CD8-positive, alpha-beta memory T cell (primary cell): ENCODE measurements at places on chromosomes 1 and 21. TPM values are rescaled to one million over a fixed set of nuclear protein-coding genes. Genes with fewer than 3 reads are reported as not detected.
A peak's percentile ranks its signal among the peaks of the same experiment; 100 is the strongest.

- no peak for DNase-seq
- H3K4me3 ChIP-seq, result no peak overlapping the region
- H3K4me1 ChIP-seq, result no peaks in the 10 kb centered on the region
- no peaks in the 10 kb centered on the region for H3K36me3 ChIP-seq
Observed at GRCh38 chr21:41630917-41631316, 123.0 kb upstream of the TMPRSS2 start.

DNA sequence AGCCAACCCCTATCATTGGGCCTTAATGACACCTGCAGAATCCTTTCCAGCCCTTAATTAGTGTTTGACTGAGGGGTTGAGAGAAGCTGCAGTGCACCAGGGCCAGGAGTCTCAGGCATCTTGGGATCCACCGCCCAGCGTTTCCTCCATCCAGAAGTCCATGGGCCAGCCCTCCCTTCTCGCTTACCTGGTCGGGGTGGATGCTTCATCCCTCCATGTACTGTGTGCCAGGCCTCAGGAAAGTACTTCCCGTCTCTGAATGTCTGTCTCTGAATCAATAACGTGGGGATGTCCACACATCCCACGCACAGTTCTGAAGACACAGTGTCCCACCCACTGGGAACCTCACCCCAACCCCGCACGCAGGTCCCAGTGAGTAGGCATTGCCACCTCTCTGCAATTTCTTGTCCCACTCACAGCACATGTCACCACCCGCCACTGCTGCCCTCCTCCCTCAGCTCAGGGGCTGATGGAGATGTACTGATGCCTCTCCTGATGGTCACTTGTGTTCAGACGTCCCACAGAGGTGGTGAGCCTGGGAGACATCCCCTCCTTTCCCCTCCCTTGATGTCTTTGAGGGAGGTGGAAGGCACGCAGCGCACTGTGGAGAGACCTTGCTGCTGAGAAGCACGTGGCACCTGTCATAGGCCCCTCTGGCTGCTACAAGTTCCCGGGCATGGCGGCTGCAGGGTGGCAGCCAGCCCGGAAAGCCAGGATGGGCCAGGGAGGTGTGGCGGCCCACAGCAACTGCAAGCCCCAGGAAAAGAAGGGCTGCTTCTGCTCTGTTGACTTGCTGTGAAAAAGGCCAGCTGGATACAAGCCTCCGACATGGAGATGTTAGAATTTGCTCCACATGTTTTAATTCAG lies 29.4 kb upstream of the PRSS38 start:
- H3K4me1 ChIP-seq, result peaks cover 16% of the 10 kb centered on the region
- no peak overlapping the region for H3K4me3 ChIP-seq
- no peaks in the 10 kb centered on the region for H3K36me3 ChIP-seq
- H3K27ac ChIP-seq, result no peak overlapping the region
- no peak for DNase-seq

FCGR3A gene
- 1.1 TPM for total RNA-seq

RGS1 gene
- total RNA-seq, result 56.8 TPM

GCSAML gene
- total RNA-seq, result 0.11 TPM

GRCh38 chr1:169511316-169512005 lies 25.7 kb upstream of the SLC19A2 start:
- no peak overlapping the region for H3K4me3 ChIP-seq
- H3K27ac ChIP-seq, result no peak overlapping the region
- no peak for DNase-seq
- no peaks in the 10 kb centered on the region for H3K36me3 ChIP-seq
- no peaks in the 10 kb centered on the region for H3K27me3 ChIP-seq

MTX1 gene
- total RNA-seq, result 67.6 TPM

DNA sequence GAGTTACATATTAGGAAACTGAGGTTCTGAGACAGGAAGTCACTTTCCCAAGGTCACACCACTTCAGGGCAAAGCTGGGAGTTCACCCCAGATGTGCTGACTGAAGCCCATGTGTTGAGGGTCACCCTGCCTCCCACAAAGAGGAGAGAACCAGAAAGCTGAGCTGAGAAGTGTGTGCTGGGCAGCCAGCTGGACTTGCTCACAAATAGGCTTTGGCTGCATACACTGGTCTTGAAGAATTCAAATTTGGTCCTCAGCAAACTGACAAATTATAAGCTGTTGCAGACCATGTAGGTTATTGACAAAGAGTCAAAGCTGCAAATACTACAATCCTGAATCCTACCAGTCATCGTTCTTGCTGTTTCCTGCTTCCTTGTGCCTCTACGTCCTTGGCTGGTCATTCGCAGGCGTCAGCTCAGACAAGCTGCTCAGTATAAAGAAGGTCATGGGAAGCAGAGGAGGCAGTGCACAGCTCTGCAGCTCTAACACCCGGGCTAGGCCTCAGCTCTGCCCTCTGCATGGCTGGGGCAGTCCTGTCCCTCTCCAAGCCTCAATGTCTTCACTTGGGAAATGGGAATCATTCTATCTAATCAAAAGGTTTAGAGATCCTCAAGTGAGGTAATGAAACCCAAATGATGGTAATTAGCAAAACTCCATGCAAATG lies 40.0 kb downstream of the CDCP2 start:
- DNase-seq, result no peak
- H3K4me3 ChIP-seq, result no peak overlapping the region
- H3K27me3 ChIP-seq, result no peaks in the 10 kb centered on the region
- H3K27ac ChIP-seq, result no peak overlapping the region
- H3K36me3 ChIP-seq, result no peaks in the 10 kb centered on the region

GRCh38 chr1:59077466-59078069 lies 219.3 kb upstream of the FGGY start:
- H3K4me3 ChIP-seq, result no peak overlapping the region
- H3K36me3 ChIP-seq, result no peaks in the 10 kb centered on the region
- H3K27me3 ChIP-seq, result no peaks in the 10 kb centered on the region

DNA sequence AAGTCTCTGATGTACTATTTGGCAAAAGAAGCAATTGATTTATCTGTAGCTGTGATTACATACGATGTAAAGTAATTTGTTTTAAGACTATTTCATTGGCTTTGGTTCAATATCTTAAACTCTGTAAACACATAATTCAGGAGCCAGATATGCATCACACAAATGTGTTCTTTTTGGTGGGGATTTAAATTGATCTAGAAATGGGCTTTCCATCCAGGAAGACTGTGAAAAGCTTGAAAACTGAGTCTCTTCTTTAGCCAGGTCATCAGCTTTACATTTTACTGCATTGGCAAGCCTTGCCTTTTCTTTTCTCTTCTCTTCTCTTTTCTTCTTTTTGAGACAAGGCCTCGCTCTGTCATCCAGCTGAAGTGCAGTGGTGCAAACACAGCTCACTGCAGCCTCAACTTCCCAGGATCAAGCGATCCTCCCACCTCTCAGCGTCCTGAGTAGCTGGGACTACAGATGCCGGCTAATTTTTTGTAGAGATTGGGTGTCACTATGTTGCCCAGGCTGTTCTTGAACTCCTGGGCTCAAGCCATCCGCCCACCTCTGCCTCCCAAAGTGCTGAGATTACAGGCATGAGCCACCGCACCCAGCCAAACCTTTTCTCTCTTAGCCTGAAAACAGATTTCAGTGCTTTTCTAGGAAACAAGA lies 1.4 kb downstream of the RCAN3 start:
- no peaks in the 10 kb centered on the region for H3K27me3 ChIP-seq
- peak overlapping the region; percentile 66 for H3K27ac ChIP-seq
- H3K4me3 ChIP-seq, result peak overlapping the region; percentile 93
- H3K4me1 ChIP-seq, result peaks cover 54% of the 10 kb centered on the region

- DNase-seq, result no peak
- H3K4me1 ChIP-seq, result peaks cover 28% of the 10 kb centered on the region
- H3K36me3 ChIP-seq, result no peaks in the 10 kb centered on the region
- H3K27ac ChIP-seq, result no peak overlapping the region
- H3K4me3 ChIP-seq, result no peak overlapping the region
Observed at GRCh38 chr1:168553680-168554553, 10.1 kb upstream of the XCL2 start.

- no peak overlapping the region for H3K4me3 ChIP-seq
- no peaks in the 10 kb centered on the region for H3K36me3 ChIP-seq
- H3K27me3 ChIP-seq, result no peaks in the 10 kb centered on the region
- H3K4me1 ChIP-seq, result no peaks in the 10 kb centered on the region
- H3K27ac ChIP-seq, result no peak overlapping the region
- DNase-seq, result no peak
Observed at GRCh38 chr1:226132728-226133503, 53.6 kb downstream of the ACBD3 start.

SYCP1 gene
- not detected for total RNA-seq

OR2T27 gene
- not detected for total RNA-seq

- peaks cover 12% of the 10 kb centered on the region for H3K36me3 ChIP-seq
- H3K4me3 ChIP-seq, result no peak overlapping the region
- no peak for DNase-seq
- no peaks in the 10 kb centered on the region for H3K27me3 ChIP-seq
Observed at GRCh38 chr1:147270721-147271120, 28.2 kb downstream of the CHD1L start.

- H3K4me1 ChIP-seq, result no peaks in the 10 kb centered on the region
- H3K4me3 ChIP-seq, result no peak overlapping the region
- H3K27me3 ChIP-seq, result no peaks in the 10 kb centered on the region
- no peaks in the 10 kb centered on the region for H3K36me3 ChIP-seq
Observed at GRCh38 chr21:38448671-38449385, 49.4 kb downstream of the ERG start.

KCNT2 gene
- not detected for total RNA-seq

CR2 gene
- 1.6 TPM for total RNA-seq

ANGPTL3 gene
- total RNA-seq, result not detected

LIPI gene
- not detected for total RNA-seq

SERTAD4 gene
- not detected for total RNA-seq

GRCh38 chr21:42835611-42836401 lies 43.5 kb downstream of the WDR4 start:
- H3K27me3 ChIP-seq, result no peaks in the 10 kb centered on the region
- no peak overlapping the region for H3K4me3 ChIP-seq
- H3K36me3 ChIP-seq, result peaks cover 8% of the 10 kb centered on the region
- DNase-seq, result no peak

GRCh38 chr1:27398405-27399149 lies 6.2 kb downstream of the GPR3 start:
- peaks cover 22% of the 10 kb centered on the region for H3K4me1 ChIP-seq
- no peaks in the 10 kb centered on the region for H3K27me3 ChIP-seq
- H3K27ac ChIP-seq, result no peak overlapping the region
- H3K36me3 ChIP-seq, result no peaks in the 10 kb centered on the region
- no peak overlapping the region for H3K4me3 ChIP-seq
- no peak for DNase-seq

DNA sequence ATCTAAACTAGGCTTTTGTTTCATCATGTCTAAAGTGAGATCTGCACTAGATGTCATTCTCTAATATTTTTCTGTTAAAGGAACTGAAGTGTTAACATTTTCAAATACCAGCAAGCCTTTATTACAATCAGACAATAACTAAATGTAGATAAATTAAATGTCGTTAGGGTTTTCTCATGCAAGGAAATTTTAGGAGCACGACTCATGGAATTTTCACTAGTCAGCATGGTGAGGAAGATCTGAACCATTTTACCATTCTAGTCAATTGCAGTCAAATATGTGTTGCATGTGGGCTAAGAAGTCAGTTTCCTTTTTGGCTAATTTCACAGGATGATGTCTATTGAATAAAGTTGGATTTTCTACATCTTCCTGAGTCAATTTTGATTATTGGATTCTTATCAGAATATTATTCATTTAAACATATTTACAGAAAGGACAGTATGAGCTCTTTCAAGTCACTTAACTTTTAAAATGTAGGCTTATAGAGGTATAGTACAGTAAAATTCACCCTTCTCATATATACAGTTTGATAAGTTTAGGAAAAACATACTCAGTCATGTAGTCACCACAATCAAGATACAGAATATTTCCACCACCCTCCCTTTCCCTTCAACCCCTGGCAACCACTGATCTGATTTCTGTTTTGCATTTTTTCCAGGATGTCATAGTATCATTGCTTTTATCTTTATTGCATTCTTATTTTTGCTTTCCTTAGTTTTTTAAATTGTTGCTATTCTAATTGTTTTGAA lies 9.2 kb downstream of the GCSAML start:
- H3K4me1 ChIP-seq, result no peaks in the 10 kb centered on the region
- no peak overlapping the region for H3K4me3 ChIP-seq
- H3K36me3 ChIP-seq, result no peaks in the 10 kb centered on the region
- no peak for DNase-seq

- peak overlapping the region; percentile 89 for H3K27ac ChIP-seq
- peak overlapping the region; percentile 79 for H3K4me3 ChIP-seq
- peak; percentile 100 for DNase-seq
- no peaks in the 10 kb centered on the region for H3K36me3 ChIP-seq
- H3K27me3 ChIP-seq, result no peaks in the 10 kb centered on the region
Observed at GRCh38 chr1:9910423-9911178, 532 bp upstream of the CTNNBIP1 start.

- no peaks in the 10 kb centered on the region for H3K4me1 ChIP-seq
- H3K27ac ChIP-seq, result no peak overlapping the region
- no peak overlapping the region for H3K4me3 ChIP-seq
Observed at GRCh38 chr1:43305926-43306687, 5.3 kb downstream of the TIE1 start.

- H3K27me3 ChIP-seq, result no peaks in the 10 kb centered on the region
- no peaks in the 10 kb centered on the region for H3K4me1 ChIP-seq
- H3K36me3 ChIP-seq, result no peaks in the 10 kb centered on the region
- H3K27ac ChIP-seq, result no peak overlapping the region
Observed at GRCh38 chr1:203153989-203154821, 21.4 kb downstream of the MYBPH start.

GLIS1 gene
- total RNA-seq, result not detected
